ENCODE measurements at places on chromosomes 1 and 21.

GRCh38 chr1:150321826-150322166, 463 bp downstream of the PRPF3 start:
- peak; percentile 32 for DNase-seq

GRCh38 chr21:35927262-35927661, 133.1 kb downstream of the SETD4 start:
- no peak for DNase-seq

GRCh38 chr1:221851336-221851735, 109.4 kb upstream of the DUSP10 start:
- no peak for DNase-seq

GRCh38 chr1:179366093-179366800, 476 bp downstream of the AXDND1 start:
- no peak for DNase-seq

GRCh38 chr1:11320153-11320936, 47.3 kb downstream of the UBIAD1 start:
- peak; percentile 39 for DNase-seq

- DNase-seq, result peak; percentile 40
Observed at GRCh38 chr1:53739109-53739681, at the start of gene GLIS1. TSS of gene GLIS1 (minus strand) at chr1:53739164. CDS start at chr1:53738064, 1,100 bp downstream.

DNA sequence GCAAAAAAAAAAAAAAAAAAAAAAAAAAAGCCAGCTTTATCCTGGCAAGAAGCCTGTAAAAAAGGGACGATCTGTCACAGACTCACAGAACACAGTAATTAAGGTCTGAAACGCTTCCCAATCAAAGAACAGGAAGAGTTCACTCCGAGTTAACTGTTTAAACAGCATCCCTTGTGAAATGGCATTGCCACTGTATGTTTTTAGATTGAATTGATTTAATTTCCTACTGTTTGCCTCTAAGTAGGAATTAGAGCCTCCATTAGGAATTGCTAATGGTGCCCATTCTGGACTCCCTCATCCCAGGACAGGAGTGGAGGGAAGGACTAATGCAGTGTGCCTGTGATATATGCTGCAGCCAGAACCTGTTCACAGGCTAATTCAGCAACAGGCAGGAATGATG, 370.8 kb downstream of the RWDD3 start:
- no peak for DNase-seq

DNA sequence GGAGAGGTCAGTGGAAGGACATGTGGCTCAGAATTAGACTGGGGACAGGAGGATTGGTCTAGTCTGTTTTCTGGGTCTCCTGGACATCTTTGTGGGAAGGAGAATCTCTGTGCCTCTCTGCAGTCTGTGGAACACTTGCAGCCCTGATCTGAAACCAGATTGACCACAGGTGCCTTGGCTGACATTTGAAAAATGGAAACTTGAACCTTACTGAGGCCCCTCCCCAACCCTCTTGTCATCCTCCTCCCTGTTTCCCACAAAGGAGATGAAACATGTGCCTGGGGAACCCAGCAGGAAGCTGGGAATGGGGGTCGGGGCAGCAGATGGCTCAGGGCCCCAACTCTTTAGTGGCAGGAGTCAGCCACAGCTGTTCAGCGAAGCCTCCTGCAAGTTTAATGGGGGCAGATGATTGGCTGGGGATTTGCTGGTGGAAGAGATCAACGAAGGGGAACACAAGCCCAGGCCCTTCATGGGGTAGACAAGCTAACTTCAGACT, 18.1 kb downstream of the VASH2 start:
- no peak for DNase-seq

DNA sequence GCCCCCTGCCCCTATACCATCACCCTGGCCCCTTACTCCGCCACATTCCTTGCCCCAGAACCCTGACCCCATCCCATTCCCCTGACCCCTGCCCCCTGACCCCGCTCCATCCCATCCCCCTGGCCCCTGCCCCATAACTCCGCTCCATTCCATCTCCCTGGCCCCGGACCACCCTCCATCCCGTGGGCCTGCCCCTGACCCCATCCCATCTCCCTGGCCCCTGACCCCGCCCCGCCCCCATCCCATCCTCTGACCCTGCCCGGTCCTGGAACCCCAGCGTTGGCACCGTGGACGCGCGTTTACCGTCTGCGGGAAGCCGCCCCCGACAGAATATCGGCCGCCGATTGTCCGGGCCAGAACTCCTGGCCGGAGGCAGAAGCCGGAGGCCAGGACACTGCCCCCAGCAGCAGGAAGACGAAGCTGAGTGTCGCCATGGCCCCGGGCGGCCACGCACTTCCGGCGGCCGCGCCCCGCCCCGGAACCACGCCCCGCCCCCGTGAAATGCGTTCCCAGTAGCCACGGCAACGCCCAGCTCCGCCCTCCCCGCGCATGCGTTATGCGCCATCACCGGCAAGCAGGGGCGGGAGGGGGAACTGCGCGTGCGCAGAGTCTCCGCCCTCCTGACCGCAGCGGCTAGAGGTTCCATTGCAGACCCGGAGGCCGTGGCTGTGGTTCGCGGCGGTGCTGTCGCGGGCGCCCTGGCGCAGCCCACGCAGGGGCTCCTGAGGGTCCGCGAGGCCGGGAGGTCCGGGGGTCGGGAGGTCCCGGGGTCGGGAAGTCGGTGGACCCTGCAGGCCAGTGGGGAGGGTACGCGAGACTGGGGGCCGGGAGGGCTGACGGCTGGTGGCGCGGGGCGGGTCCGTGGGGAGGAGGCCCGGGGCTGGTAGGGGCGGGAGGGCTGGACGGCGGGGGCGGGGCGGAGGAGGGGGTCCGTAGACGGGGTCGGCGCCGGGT, at the start of gene POFUT2:
TSS of gene POFUT2 (minus strand) at position 458 of the 954 bp plus-strand sequence. CDS start at position 434, 24 bp downstream.
- DNase-seq, result peak; percentile 99

GRCh38 chr1:202568410-202568809, 141.8 kb downstream of the SYT2 start:
- DNase-seq, result no peak

DNA sequence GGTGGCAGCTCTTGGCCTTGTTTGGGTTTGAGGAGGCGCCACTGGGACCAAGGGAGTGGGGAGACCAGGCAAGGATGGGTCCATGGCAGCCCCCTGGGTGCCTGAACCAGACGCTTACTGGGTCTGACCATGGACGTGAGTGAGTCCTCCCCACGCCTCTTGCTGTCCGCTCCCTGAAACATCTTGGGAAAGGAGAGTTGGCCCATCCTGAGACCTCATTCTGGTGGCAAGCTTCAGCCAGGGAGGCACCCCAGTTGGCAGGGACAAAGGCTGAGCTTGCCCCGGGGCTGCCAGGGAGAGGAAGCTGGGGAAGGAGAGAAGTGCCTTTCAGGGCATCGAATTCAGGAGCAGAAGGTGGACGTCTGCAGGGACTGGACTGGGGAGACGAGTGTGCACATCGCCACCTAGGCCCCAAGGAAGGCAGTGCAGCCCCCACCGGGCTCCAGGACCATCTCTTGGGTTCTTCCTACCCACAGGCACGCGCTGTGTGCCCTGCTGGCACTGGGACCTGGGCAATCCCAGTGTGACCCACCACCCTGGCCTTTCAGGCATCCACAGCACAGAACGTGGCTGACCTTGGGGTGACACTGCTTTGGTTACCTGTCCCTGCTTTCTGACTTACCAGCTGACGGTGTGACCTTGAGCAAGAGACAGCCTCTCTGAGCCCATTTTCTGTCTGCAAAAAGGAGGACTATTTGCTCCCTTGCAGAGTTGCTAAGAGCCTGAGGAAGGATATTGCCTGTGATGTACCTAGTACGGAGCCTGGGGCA, 132.9 kb upstream of the WNT4 start:
- peak; percentile 25 for DNase-seq

GRCh38 chr1:238409191-238409850, 518.6 kb upstream of the ZP4 start:
- DNase-seq, result no peak

- no peak for DNase-seq
Observed at GRCh38 chr1:3652548-3653285, 401 bp downstream of the TP73 start.

GRCh38 chr1:101203820-101204540, 32.8 kb upstream of the S1PR1 start:
- DNase-seq, result no peak

DNA sequence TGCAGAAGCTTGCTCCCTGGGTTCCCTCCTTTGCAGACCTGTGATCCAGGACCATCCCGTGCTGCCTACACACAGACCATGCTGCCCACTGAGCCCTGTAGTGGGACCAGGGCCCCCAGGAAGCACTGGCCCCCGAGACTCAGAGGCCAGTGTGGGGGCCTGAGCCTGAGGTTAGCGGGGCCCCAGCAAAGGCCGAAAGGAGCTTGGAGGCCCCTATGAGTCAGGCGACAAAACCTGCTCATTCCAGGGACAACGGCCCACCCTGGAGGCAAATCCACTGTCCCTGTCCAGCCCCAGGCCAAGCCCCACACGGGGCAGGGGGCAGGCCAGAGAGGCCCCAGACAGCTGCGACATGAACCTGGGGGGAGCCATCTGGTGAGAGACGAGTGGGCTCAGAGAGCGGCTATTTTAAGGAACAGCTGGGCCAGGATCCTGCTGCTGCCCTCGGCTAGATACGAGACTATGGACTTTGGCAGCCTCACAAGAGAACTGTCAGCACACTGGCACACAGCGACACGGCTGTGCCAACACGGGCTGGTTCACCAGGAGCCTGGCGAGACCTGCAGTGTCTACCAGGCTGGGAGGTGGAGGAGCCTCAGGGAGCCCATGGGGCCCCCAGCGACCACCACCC, 74.7 kb downstream of the ARHGEF16 start:
- no peak for DNase-seq

DNA sequence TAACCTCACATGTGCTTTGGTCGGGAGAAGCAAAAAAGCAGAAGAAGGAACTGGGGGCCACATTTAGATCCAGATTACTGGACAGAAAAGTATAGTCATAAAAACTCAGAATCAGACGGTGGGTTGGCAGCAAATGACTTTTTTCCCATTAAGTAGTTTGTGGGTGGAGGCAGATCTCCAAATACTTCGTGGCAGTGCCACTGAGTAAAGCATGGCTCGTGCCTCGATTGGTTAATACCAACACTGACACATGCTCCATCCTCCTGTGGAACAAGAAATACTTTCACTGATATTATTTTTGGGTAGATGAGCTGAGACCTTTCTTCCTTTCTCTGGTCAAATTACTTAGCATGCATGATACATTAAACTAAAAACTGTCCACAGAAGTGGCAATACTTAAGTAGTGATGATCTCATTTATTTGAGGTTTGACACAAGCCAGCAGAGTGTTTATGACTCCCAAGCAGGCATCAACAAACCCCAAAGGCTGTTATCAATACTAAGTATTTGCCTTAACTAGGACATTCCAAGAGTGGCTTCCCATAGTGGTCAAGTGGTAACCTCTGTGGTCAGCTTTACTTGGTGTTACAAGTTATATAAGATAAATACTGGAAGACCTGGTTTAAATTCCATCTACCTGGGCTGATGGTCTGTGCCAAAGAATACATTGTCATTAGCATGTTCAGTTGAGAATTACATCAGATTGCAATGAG, 500.0 kb upstream of the RUNX1 start:
- DNase-seq, result no peak

- no peak for DNase-seq
Observed at GRCh38 chr1:58804853-58805565, 21.2 kb upstream of the JUN start.

DNA sequence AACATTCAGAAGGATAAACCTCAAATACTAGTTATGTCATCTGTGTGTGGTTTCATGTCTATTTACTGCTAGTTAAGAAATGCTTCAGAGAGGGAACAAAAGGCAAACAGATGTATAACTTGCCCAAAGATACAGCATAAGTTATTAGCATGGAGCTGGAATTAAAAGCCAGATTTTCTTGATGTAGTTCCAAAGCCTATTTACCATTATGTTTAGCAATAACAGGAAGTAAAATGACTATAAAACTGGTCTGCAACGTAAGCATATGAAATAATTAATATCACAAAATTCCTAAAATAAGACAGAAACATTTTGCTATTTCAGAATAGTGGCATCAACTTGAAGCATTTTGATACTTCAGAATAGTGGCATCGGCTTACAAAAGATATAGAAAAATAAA, 1232.8 kb downstream of the NCAM2 start:
- DNase-seq, result no peak

- DNase-seq, result no peak
Observed at GRCh38 chr1:207691841-207692240, 46.9 kb downstream of the CR1L start.

Data from CD4-positive, alpha-beta T cell treated with Interleukin-10 for 1 hour (primary cell).